ENCODE measurements at places on chromosomes 7 and 10.

- DNase-seq, result peak; percentile 48
These were observed at the start of gene NT5C3A for GRCh38 chr7:33062023-33062781. Gene NT5C3A (minus strand): TSS chr7:33062776. CDS start chr7:33062705, 71 bp downstream.

- DNase-seq, result no peak
These were observed 64.5 kb upstream of the ANKRD1 start for GRCh38 chr10:90985321-90985933.

- DNase-seq, result no peak
These were observed 17.7 kb downstream of the TRIM4 start for GRCh38 chr7:99901581-99901980.

- no peak for DNase-seq
These were observed 10.7 kb downstream of the APBB1IP start for GRCh38 chr10:26448706-26449435.

- DNase-seq, result peak; percentile 78
These were observed 3.7 kb downstream of the ELOVL3 start for GRCh38 chr10:102229810-102230263.

GRCh38 chr10:29554660-29555059 is 80.1 kb downstream of the SVIL start:
- no peak for DNase-seq

DNA sequence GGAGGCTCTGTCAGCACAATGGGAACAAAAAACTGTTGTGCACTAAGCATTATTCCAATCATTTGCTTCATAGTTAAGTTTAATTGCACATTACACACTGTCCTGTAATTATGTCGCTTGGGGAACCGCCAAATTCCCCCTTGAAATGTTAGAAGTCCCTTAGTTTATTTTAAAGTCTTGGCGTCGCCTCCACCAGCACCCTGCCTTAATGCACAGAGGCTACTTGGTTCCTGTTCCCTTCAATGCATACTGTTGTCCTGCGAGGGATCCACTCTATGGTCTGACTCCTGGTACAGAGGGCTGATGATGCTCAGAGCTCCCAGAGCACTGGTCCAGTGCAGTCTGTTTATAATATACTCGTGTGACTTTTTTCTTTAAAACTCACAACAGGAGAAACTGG is 330.7 kb downstream of the ELMO1 start:
- DNase-seq, result no peak
